ENCODE measurements at places on chromosomes 2 and 18.

GRCh38 chr2:230400041-230400440, 16.0 kb upstream of the SP100 start:
- no peak for DNase-seq

GRCh38 chr2:152223977-152224376, 48.4 kb upstream of the STAM2 start:
- no peak for DNase-seq

- DNase-seq: no peak
These were observed 265.9 kb downstream of the TFCP2L1 start for GRCh38 chr2:121019071-121019470.

DNA sequence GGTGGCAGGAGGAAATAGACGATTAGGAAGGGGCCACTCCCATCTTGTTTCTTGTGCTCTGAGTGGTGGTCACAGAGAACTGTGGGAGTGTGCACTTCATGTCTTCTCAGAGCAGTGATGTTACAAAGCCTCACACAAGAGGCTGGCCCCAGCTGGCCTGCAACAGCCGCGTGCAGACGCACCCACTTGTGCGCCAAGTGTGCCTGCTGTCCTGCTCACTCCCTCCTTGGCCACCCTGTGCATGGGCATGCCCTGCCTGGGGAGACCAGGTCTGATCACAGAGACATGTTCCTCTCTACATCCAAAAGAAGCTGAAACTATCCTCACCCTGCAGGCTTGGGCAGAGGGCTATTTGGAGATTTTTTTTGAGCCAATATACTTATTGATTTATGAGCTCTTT, 108.4 kb downstream of the MRO start:
- no peak for DNase-seq

DNA sequence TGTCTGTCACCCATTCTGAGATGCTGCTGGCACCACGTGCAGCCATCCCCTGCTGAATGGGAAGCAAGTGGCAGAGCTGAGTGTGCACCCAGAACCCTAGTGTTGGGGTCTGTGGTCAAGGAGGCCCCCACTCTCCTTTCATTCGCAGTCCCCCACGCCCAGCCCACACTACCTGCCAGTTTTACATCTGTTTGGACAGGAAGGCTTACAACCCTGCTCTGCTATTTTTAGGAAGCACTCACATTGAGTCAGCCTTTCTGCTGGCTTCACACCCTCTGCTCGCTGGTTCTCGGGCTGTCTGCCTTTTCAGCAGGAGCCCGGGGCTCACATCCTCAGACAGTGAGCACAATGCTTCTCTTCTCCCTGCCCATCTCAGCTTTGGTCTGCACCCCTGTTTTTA, 10.7 kb upstream of the ADCY3 start:
- DNase-seq: peak; percentile 33

DNA sequence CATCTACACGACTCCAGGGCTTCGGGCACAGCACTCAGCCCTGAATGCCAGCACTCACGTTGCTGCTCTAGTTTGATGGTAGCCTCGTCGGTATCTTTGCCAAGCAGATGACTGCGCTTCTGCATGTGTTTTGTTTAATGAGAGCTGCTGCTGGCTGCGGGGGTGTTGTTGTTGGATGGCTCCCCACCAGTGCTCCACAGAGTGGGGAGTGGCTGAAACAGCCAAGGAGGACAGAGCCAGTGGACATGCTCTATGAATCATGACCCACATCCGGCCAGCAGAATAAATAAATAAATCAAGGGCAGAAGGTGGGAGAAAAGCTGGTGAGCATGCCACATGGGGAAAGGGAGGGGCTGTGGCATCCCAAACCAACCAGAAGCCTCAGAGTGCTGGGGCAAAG, 131.2 kb upstream of the SOX11 start:
- no peak for DNase-seq

GRCh38 chr18:59249199-59249774, 24.0 kb downstream of the RAX start:
- DNase-seq: no peak
